ENCODE measurements at places on chromosomes 11 and 22.

DNA sequence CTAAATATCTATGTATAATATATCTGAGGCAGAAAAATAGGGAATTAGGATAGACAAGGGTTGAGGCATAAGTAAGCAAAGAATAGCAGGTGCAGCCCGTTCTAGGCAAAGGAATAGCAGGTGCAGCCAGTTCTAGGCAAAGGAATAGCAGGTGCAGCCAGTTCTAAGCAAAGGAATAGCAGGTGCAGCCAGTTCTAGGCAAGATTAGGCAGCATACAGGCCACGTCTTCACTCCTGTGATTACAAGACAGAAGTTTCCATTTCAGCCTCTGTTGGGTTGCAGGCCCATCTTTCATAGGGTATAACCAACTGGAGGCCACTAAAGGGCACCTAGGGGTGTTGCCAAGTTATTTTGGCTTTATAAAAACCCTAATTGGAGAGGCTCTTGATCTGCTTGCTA, 28.8 kb upstream of the CHORDC1 start:
- no peak for DNase-seq

DNA sequence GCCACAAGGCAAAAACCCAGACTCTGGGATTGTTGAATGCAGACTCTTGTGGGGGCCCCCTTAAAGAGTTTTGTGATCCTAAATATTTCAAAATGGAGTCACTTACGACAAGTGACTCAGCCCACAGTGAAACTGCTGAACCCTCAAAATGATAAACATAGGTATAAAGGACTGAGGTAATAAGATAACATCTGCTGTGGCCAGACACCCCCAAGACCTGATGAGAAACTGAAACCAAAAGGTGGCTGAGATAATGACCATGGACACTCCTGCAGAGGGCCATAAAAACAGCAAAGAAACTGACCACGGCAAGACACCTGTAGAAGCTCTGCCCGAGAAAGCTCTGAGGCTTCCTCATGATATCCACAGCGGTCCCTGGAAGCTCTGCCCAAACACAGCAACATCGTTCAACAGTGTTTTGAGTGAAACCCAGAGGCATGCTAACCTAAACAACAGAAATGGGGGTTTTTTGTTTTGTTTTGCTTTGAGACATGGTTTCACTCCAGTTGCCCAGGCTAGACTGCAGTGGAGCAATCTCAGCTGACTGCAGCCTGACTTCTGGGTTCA, 1.6 kb upstream of the PLAAT4 start:
- DNase-seq: no peak

- DNase-seq: peak; percentile 62
Observed at GRCh38 chr11:93541884-93542810, 1.0 kb downstream of the SMCO4 start.

GRCh38 chr22:48361099-48361639, 1466.5 kb downstream of the BRD1 start:
- DNase-seq: no peak

- DNase-seq: no peak
Observed at GRCh38 chr22:25365491-25366261, 146.2 kb downstream of the CRYBB2 start.

DNA sequence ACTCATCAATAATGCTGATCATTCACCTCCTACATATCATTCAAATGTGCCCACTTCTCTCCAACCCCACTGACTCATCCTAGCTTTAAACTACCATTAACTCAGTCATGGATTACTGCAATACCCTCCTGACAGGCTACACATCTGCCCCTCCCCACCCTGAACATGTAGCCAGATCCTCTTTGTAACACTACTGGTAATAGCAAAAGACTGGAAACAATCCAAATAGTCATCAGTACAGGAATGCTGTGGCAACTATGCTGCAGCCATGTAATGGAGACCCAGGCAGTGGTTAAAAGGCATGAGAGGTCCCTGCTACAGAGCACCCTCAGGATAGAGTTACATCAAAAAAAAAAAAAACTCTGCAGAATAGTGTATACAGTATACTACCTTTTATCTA, 16.6 kb downstream of the SLC43A3 start:
- DNase-seq: no peak

DNA sequence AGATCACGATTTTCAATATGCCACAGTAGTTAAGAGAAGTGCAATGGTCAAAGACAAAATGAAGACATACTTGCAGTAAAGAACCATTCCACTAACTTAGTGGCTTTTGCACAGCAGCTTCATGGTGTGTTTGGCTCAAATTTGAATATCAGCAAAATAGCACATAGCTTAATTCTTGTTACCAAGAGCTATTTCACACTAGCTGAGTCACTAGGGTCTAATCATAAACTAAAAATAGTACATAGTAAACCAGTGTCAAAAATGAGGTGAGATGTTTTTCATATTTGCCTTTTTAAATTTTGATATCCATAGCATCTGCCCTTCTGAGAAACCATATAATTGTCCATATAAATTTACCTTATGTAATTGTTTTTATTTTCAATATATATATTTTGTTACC, 325.0 kb upstream of the LUZP2 start:
- no peak for DNase-seq

- no peak for DNase-seq
Observed at GRCh38 chr11:66318600-66318970, 1.7 kb upstream of the CD248 start.

GRCh38 chr11:46489656-46490560, 98.3 kb upstream of the CHRM4 start:
- peak; percentile 44 for DNase-seq

- no peak for DNase-seq
Observed at GRCh38 chr11:111766834-111767142, 599 bp upstream of the PPP2R1B start.

- DNase-seq: peak; percentile 55
Observed at GRCh38 chr11:3021125-3021524, 29.0 kb upstream of the NAP1L4 start.

GRCh38 chr11:12008790-12009616, 577 bp upstream of the DKK3 start:
- DNase-seq: no peak

DNA sequence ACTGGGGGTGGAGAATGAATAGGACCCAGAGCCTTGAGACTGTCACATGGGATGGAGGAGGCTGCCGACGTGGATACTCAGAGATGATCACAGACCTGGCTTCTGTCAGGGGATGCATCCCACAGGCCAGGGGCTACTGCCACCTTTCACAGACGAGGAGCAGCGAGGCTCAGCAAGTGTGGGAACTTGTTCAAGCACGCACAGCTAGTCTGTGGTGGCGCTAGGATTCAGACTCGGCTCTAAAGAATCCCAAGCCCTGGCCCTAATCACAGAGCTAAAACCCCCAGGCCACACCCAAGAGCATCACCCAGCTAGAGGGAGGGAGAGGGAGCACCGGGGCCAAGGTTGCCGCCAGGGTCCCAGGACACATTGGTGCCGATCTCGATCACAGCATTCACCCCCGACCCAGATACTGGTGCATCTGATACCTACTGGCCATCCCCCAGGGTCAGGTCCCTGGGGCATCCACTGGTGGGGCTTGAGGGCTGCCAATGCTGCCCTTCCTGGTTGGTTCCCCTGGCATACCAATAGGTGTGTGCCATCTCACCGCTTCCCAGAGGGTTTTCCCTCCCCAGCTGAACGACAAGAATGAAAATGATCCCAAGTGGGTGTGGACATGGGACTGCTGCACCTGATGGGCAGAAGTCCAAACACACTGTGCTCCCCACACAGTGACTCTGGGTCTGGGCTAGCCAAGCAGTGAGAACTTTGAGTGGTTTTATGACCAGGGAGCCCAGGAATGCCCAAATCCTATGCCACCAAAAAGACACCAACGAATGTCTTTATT, 6.2 kb downstream of the CHST1 start:
- DNase-seq: no peak

GRCh38 chr11:115958089-115959000, 454.1 kb upstream of the CADM1 start:
- DNase-seq: no peak

DNA sequence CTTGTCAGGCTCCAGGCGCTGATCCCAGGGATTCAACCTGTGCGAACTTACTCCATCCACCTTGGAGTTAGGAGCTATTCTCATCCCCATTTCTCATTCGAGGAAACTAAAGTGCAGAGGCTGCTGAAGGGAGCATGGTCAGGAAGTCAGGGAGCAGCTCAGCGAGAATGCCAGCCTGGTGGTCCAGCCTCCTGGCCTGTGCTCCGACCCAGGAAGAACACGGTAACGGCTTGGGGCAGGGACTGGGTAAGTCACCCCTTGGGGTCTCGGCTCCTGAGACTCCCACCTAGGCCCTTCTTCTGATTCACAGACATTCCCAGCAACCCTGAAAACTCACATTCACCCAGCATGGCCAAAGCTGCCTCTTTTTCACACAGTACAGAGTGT, 132.8 kb downstream of the CRYBB2 start:
- no peak for DNase-seq

Measured in CD4-positive, alpha-beta T cell treated with Interleukin-17A for 4 hours (primary cell).